ENCODE measurements at places on chromosomes 5 and 9.
A peak's percentile ranks its signal among the peaks of the same experiment; 100 is the strongest.

DNA sequence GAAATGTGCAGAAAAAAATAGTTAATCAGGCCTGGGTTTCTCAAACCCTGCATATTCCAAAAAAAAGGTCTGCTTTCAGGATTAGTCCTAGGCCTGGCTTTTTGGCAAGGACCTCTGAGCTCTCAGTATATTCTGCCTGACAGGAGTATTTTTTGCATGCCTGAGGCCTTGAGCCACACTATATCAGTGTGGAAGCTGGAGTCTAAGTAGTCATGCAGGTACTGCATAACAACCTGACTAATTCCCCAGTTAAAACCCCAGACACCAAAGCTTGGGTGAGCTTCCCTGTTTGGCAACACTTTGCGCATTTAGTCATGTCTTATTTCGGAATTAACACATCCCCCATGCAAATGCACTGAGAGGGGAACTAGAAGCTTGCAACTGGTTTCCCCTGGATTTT, 359.5 kb downstream of the CETN3 start:
- DNase-seq = no peak

DNA sequence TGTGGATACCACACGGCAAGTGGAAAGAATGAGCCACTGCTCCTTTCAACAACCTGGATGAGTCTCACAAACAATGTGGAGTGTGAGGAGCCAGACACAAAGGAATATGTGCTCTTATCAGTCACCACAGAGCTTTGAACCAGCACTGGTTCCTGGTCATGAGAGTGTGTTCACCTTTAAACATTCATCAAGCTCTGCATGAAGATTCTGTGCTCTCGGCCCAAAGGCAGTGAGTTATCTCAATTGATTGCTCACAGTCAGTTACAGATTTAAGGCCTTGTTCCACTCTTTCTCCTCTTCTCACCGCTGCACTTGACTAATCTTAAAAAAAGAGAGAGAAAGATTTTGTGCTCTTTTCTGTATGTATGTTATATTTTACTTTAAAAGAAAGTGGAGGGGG, 19.4 kb downstream of the LRSAM1 start:
- no peak for DNase-seq

GRCh38 chr5:31664566-31664965, 25.6 kb downstream of the PDZD2 start:
- no peak for DNase-seq

DNA sequence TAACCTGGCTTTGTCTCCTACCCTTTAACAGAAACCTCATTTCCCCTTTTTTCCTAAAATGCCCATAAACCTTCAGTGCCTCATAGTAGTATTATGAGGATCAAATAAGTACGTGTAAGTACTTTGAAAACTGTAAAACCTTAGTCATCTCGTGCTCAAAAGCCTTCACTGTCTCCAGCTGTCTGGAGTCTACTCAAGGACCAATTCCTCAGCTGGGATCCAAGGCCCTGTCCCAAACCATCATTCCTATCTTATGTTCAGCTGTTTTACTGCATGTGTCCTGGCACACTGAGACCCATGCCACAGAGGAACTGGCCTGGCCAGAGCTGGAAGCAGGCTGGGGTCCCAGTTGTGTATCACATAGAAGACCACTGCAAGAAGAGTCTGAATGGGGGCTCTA, 15.9 kb downstream of the ADAMTSL1 start:
- DNase-seq = no peak

GRCh38 chr9:121286973-121287741, 19.2 kb downstream of the GSN start:
- peak; percentile 91 for DNase-seq

DNA sequence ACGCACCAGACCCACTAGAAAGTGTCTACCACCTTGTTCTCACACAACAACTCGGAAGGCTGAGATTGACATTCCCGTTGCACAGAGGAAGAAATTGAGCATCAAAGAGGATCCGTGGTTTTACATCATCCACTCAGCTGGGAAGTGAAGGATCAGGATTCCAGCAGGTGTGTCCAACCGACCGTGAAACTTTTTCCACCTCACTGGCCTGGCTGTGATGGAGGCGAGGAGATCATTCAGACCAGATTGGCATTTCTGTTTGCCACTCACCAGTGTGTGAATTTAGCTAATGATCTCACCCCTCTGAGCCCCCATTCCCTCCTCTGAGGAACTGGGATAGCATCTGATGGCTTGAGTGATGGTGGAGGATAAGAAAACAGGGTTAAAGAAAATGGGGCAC, 46.7 kb upstream of the CPLX2 start:
- no peak for DNase-seq

GRCh38 chr5:1516615-1517601, 6.9 kb downstream of the LPCAT1 start:
- no peak for DNase-seq

DNA sequence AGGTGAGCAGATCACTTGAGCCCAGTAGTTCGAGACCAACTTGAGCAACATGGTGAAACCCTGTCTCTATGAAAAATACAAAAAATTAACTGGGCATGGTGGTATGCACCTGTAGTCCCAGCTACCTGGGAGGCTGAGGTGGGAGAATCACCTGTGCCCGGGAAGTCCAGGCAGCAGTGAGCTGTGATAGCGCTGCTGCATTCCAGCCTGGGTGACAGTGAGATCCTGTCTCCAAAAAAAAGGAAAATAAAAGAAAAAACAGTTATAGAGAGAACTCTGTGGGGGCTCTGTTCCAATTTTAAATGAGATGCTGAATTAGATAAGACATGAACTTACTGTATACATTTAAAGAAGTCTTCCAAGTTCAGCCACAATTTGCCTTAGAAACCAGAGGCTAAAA, 44.2 kb downstream of the SLC38A9 start:
- DNase-seq = no peak

- DNase-seq = no peak
Observed at GRCh38 chr5:107633171-107633901, 37.4 kb downstream of the EFNA5 start.

DNA sequence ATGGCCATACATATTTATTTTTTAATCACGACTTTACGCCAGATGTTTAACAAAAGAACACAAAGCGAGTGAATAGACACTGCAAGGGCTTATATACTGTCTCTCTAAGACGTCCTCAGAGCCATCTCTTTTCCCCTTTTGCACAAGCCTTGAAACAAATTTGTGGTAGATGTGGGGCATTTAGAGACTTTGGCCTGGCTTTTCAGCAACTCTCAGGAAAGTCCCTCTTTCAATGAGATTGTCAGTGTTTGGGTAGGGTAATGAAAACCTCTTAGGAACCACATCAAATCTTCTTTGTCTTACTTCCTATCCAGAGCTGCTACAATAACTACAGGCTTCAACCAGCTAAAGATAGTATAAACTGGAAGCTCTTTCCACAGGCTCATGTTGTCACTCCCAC, 380.0 kb downstream of the ANXA1 start:
- no peak for DNase-seq

DNA sequence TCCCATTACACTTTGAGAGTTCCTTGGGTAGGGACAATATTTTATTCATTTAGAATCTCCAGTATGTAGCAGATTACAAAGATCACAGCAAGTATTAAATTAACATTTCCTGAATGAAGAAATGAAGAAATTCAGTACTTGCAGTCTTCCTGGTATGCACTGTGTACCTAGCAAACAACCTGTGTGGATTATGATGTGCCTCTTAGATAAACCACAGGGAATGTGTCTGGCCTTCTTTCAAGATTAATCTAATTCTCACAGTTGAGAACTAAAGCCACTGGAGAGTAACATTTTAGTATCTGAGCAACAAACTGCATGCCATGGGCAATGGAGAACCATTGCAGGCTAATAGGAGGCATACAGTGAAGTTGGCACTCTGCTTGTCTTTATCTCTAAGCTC, 199.4 kb downstream of the AP3B1 start:
- no peak for DNase-seq

DNA sequence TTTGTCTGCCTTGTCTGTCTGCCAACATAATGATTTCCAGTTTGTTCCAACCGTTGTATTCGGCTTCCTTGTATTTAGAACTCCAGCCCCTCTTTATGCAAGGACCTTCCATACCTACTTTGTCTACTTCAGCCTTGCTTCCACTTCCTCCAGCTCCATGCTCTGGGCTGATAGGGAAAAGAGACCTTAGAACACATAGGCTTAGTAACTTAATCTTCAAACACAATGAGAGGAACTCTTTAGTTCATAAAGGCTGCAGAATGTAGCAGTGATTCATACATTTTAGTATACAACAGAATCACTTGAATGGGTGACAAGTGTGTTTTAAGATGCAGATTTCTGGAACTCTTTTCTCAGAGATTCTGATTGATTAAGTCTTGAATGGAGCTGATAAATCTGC, 102.8 kb upstream of the IFNE start:
- no peak for DNase-seq

- DNase-seq = no peak
Observed at GRCh38 chr9:99561509-99561917, 260.2 kb upstream of the NR4A3 start.

DNA sequence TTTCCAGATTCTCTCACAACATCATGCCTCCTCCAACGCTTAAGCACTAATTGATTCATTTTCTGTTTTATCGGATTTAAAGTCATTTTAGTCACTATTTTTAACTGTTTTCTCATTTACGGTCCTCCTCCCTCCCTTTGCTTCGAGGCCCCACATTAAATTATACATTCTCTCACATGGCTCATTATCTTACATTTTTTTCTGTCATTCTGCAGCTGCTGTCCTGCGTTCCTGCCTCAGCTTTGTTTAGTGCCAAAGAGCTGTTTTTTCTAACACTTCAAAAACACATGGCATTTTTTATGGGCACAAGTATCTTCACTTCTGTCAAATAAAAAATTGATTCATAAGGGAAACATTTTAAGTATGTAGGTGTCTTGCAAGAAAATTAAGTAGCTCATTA, 130.1 kb upstream of the FST start:
- no peak for DNase-seq

GRCh38 chr9:89658931-89659330, 54.1 kb downstream of the GADD45G start:
- no peak for DNase-seq

DNA sequence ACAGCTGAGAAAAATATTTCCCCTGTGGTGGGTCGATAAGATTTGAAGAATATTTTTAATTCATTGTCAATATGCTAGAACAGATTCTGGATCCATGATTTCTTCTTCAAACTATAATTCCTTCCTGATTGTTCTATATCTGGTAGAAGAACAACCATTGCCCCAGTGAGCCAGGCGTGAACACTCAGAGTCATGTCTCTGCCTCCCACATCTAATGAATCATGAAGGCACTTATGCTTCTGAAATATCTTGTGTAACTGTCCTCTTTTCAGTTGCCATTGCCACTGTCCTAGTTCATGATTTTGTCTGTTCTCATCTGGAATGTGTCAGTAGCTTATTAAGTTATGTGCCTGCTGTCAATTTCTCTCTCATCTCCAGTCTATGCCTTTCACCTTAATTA, 40.0 kb downstream of the GABRG2 start:
- DNase-seq = no peak

DNA sequence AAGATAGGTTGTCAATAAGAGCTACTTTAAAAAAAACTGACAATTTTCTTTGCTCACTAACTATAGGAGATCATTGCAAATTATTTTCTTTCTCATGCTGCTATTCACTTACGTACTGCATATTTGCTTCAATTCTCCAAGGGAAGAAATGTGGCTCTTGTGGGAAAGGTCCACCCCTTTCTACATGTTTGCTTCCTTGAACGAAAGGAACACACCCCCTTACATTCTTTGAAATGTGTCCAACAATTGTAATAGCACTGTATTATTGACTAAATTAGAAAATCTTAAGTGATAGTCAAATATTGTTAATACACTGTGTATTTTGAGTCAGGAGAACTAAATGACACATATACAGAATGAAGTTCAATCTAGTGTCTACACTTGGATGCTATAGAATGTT, 5.2 kb downstream of the MEF2C start:
- DNase-seq = no peak

GRCh38 chr9:127215268-127216209, 49.0 kb upstream of the GARNL3 start:
- DNase-seq = no peak

DNA sequence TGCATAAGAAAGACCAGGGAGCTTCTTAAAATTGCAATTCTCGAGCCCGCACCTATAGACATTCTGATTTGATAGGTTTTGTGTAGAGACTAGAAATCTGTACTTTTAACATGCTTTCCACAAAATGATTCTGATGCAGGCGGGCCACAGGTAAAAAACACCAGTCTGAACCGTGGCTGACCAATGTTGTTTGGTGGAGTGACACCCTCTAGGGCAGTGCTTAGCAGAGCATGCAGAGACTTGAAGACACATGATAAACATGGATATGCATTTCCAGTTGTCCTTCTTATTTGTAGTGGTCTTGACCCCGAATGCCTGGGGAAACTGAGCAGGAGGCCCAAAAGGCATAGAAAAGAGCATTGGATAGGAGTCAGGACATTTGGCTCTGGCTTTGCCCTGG, 10.5 kb upstream of the COL15A1 start:
- DNase-seq = no peak

- no peak for DNase-seq
Observed at GRCh38 chr9:135468854-135469521, 10.6 kb upstream of the PPP1R26 start.

DNA sequence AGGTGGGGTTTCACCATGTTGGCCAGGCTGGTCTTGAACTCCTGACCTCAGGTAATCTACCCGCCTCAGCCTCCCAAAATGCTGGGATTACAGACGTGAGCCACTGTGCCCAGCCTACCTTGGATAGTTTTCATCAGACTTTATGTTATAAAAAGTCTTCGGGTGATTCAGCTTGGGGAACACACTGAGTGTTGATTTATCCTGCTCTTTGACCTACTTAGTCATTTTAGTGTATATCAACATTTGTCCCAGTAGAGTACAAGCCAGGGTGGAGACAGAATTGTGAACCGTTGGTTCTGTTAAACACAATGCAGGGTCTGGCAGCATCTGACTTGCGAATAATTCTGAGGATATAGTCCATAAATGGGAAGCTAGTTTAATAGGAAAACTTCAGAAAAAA, 39.7 kb downstream of the NFX1 start:
- peak; percentile 40 for DNase-seq

DNA sequence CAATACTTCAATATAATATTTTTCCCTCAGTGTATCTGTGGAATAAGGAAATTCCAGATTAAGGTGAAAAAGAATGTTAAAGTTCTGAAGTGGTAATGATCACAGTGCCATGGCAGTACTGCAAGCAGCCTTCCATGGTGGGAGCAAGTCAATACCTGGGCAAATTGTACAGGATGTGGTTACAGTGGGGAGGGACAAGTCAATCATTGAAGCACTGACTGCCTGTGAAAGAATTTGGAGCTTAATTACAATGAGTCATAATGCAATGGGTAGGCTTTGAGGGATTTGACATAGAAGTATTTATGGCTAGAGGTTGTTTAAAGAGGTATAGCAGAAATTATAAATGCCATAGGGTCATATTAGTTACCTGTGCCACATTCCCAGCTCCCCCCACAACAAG, 786.5 kb upstream of the ACO1 start:
- DNase-seq = no peak

DNA sequence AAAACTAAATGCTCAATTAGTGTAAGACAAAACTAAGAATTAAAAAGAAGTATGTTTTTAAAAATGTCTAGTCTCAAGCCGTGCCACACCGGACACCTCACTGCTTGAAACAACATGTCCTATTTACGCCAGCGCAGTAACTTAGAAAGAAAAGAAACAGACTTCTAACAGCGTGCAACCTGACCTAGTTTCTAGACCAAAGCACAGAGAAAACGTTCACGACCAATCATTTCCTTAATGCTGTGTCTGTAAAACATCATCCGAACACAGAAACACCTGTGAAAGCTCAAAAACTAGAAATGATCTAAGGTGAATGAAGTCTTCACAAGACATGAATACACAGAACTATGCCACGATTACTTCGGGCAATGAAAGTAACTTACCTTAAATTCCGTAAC, 4.0 kb downstream of the BRD9 start:
- no peak for DNase-seq

- no peak for DNase-seq
Observed at GRCh38 chr5:58505971-58506640, 14.9 kb downstream of the GAPT start.

Measured in HS-27A (cell line).